ENCODE measurements at places on chromosomes 5 and 9.

GRCh38 chr9:90095682-90096081 is 490.9 kb downstream of the GADD45G start:
- no peaks in the 10 kb centered on the region for H3K27me3 ChIP-seq
- DNase-seq = no peak
- H3K4me1 ChIP-seq = peaks cover 19% of the 10 kb centered on the region
- no peak overlapping the region for H3K4me3 ChIP-seq
- no peak overlapping the region for H3K27ac ChIP-seq
- no peaks in the 10 kb centered on the region for H3K36me3 ChIP-seq

GRCh38 chr5:139446956-139447779 is 7.8 kb upstream of the DNAJC18 start:
- H3K36me3 ChIP-seq = no peaks in the 10 kb centered on the region
- peaks cover 7% of the 10 kb centered on the region for H3K27me3 ChIP-seq
- H3K4me3 ChIP-seq = no peak overlapping the region
- H3K4me1 ChIP-seq = peaks cover 20% of the 10 kb centered on the region
- H3K27ac ChIP-seq = no peak overlapping the region

DNA sequence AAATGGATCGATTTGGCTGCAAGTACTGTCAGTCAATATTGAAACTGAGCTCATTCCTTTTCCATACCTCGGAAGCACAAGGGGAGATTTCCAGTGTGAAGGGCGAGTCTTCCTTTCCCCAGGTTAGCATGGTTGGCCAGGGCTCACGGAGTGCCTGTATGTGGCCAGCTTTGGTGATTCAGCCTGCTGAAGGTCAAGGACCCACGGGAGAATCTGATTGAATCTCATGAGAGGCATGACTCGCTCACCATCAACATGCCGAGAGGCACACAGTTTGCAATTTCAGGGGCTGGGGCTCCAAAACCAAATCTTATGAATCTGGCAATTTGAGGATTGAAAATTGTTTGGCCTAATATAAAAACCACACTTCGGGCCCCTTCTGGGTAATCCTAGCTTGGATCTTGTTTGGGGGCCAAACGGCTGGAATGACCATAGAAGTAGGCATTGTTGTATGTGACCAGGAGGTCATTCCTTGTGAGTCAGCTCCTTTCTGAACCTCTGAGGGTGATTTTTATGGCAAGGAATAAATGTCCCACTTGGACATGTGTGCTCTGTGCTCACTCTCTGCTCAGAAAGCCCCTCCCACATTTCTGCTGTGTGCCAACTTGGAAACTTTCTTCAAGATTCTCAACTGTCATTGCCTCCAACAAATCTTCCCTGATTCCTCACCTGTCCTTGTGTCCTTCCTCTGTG is 69.8 kb downstream of the DOCK2 start:
- H3K27ac ChIP-seq = no peak overlapping the region
- DNase-seq = no peak
- H3K4me1 ChIP-seq = no peaks in the 10 kb centered on the region
- H3K36me3 ChIP-seq = peaks cover 33% of the 10 kb centered on the region
- H3K27me3 ChIP-seq = peaks cover 2% of the 10 kb centered on the region
- H3K4me3 ChIP-seq = no peak overlapping the region

DNA sequence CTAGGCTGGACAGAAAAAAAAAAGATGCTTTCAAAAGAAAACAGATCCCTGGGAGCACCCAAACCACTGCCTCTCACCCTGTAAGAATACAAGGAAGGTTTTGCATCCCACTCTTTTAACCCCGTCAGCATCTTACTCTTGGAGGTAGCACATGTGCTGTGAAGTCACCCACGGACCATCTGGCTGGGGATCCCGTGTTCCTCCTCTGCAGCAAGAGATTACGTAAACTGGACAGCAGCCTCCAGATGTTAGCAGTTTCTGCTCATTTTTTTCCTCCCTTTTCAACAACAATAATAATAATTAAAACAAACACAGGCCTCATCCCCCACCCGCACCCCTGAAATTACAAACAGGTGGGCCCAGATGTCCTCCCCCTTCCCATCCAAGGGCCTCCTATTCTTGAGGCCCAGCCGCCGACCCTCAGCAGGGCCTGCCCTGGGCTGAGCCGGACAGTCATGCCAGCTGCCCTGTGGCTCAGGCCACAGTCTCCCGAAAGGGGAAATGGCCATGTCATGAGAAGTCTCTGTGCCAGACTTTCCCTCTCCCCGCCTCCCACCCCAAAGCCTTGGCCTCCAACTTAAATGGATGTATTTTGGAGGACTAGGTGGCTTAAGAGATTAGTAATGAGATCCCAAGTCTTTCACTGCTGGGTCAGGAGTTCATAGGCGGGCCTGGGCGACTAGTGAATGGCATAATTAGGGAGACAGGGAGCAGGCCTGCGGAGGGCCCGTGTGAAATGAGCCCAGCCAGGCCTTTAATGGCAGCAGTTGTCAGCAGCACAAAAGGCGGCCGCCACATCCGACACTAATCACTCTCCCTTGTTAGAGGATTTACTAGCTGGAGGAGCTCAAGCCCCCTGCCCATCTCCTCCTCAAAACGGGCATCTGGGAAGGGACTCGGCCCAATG is 165.1 kb downstream of the PAPPA start:
- no peaks in the 10 kb centered on the region for H3K27me3 ChIP-seq
- H3K4me1 ChIP-seq = no peaks in the 10 kb centered on the region
- H3K36me3 ChIP-seq = no peaks in the 10 kb centered on the region
- DNase-seq = no peak
- H3K27ac ChIP-seq = no peak overlapping the region

DNA sequence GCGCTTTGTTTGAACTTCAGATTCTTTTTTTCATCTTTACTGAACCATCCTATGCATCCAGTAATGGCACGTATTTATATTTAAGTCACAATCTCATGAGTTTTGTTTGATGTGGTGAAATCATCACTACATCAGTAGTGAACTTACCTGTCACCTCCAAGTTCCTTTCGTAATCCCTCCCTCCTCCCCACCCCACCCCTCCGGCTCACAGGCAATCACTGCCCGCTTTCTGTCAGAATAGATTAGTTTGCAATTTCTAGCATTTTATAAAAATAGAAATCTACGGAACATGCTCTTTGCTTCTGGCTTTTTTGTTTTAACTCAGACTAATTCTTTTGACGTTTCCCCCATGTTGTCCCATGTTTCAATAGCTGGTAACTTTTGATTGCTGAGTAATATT is 305.4 kb upstream of the IRX4 start:
- no peaks in the 10 kb centered on the region for H3K36me3 ChIP-seq
- no peak overlapping the region for H3K4me3 ChIP-seq
- no peaks in the 10 kb centered on the region for H3K4me1 ChIP-seq

GRCh38 chr9:81598811-81599210 is 90.5 kb downstream of the TLE1 start:
- peak overlapping the region; percentile 86 for H3K27ac ChIP-seq
- no peaks in the 10 kb centered on the region for H3K27me3 ChIP-seq
- H3K4me1 ChIP-seq = peaks cover 51% of the 10 kb centered on the region
- DNase-seq = no peak
- H3K4me3 ChIP-seq = peak overlapping the region; percentile 76
- peaks cover 6% of the 10 kb centered on the region for H3K36me3 ChIP-seq

DNA sequence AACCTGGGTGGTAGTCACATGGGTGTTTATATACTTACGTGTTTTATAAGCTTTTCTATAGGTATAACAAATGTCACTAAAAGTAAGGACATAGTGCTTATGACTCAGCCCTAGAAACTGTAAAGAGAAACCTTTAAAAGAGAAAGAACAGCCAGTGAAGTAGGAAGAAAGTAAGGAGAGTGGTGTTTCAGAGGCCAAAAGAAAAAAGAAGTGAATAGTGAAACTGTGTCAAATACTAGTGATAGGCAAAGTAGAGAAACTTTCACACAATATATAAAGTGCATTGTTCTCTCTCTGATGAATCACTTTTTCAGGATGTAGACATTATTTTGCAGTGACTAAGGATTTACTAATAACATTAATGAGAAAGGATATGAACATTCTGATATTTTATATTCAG is 74.2 kb upstream of the SUSD1 start:
- H3K27ac ChIP-seq = peak overlapping the region; percentile 52
- no peak for DNase-seq
- peaks cover 30% of the 10 kb centered on the region for H3K4me1 ChIP-seq
- no peak overlapping the region for H3K4me3 ChIP-seq
- H3K27me3 ChIP-seq = no peaks in the 10 kb centered on the region

DNA sequence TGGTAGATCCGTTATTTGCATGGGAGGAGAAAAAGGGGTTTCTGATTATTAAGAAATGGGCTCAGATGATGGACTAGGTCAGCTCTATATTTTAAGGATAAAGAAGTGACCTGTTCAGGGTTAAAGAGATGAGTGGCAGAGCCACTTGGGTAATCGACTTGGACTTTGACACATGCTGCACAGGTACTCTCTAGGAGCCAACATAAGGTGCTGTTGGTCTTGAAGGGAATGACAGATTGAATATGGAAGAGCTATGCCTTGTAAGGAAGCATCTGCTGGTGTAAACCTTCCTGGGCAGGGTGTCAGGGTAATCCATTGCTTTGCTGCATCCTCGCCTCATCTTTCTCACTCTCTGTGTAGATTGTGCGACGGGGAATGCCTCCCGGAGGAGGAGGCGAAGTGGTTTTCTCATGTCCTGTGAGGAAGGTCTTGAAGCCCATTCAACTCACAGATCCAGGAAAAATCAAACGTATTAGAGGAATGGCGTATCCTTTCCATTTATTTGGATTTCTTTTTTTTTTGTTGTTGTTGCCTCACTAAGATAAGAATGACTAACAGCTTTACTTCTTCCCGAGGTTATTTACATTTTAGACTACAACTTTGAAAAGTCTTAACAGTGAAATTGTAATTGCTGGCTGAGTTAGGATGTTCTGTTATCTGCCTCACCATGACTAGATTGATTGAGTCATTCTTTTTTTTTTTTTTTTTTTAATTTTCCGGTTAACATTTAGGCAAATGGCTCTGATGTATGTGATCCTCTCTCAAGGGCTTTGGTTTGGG is 41.2 kb downstream of the RCL1 start:
- DNase-seq = no peak
- no peak overlapping the region for H3K27ac ChIP-seq

DNA sequence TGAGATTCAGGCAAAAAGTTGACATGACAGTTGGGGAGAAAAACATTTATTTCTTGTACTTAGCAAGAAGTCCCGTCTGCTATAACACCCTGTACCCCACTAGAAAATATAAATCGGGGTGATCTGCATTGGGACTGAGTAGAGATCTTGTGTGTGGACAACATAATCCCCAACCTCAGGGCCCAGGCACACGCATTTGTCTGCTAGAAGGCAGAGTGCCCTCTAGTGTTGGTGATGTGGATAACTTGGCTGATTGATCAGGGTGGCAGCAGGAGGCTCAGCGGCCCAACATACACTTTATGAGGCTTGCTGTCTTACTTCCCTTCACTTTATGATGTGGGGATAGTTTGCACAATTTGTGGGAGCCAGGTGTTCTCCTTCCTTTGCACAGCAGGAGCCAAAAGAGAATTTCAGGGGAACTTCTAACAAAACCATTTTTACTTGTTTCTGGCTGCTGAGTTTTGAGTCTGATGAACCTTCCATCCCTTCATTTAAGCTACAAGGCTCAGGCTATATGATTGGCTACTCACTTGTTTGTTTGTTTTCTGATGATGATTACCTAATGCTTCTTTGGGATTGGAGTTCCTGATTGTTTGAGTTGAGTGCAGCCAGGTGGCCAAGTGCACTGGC is 263.2 kb downstream of the DMAC1 start:
- DNase-seq = peak; percentile 2
- peaks cover 1% of the 10 kb centered on the region for H3K27me3 ChIP-seq
- H3K27ac ChIP-seq = no peak overlapping the region

GRCh38 chr9:79023134-79023580 is 548.6 kb upstream of the TLE4 start:
- no peak overlapping the region for H3K4me3 ChIP-seq
- no peak overlapping the region for H3K27ac ChIP-seq
- no peak for DNase-seq
- H3K27me3 ChIP-seq = no peaks in the 10 kb centered on the region

- H3K27me3 ChIP-seq = peaks cover 2% of the 10 kb centered on the region
- DNase-seq = no peak
- no peaks in the 10 kb centered on the region for H3K4me1 ChIP-seq
- no peak overlapping the region for H3K4me3 ChIP-seq
These were observed 30.7 kb downstream of the PAEP start for GRCh38 chr9:135592331-135592590.

DNA sequence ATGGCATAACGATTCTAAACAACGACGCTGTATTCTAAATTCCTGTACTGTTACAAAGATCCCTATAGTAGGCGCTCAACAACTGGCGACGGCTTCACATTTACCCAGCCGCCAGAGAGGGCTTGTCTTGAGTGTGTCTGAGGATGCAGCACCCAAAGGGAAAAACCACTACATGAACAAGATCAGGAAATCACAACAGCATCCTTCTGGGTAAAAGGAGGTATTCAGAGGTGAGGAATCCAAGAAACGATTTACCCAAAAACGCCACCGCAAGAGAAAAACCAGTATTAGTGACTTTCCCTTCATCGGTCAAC is 711 bp downstream of the TTC33 start:
- H3K27me3 ChIP-seq = peaks cover 2% of the 10 kb centered on the region
- H3K4me1 ChIP-seq = peaks cover 5% of the 10 kb centered on the region
- H3K4me3 ChIP-seq = no peak overlapping the region
- DNase-seq = peak; percentile 56
- H3K36me3 ChIP-seq = peaks cover 8% of the 10 kb centered on the region

DNA sequence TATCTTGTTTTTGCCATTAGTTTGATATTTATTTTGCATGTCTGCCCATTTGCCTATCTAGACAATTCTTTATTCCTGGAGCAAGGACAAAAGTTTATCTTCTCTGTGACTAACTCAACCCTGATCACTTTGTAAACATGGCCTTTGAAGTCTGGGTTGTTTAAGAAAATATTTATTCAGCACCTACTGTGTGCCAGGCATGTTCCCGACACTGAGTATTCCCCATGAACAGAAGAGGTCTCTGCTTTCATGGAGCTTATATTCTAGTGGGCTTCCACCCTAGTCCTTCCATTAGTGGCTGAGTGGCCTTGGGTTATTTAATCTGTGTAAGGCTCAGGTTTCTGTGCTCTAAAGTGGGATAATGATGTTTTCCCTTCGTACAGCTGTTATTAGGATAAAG is 49.7 kb downstream of the SEMA6A start:
- no peaks in the 10 kb centered on the region for H3K4me1 ChIP-seq
- H3K4me3 ChIP-seq = no peak overlapping the region
- no peaks in the 10 kb centered on the region for H3K36me3 ChIP-seq
- no peak for DNase-seq
- H3K27me3 ChIP-seq = no peaks in the 10 kb centered on the region

GRCh38 chr5:113271745-113272454 is 162.9 kb downstream of the TSSK1B start:
- H3K36me3 ChIP-seq = no peaks in the 10 kb centered on the region
- H3K27me3 ChIP-seq = no peaks in the 10 kb centered on the region
- H3K27ac ChIP-seq = no peak overlapping the region
- H3K4me3 ChIP-seq = no peak overlapping the region

- H3K4me1 ChIP-seq = peaks cover 6% of the 10 kb centered on the region
- peaks cover 6% of the 10 kb centered on the region for H3K27me3 ChIP-seq
- H3K4me3 ChIP-seq = no peak overlapping the region
- H3K36me3 ChIP-seq = no peaks in the 10 kb centered on the region
- H3K27ac ChIP-seq = no peak overlapping the region
- DNase-seq = no peak
These were observed 1.0 kb upstream of the CRB2 start for GRCh38 chr9:123354806-123355508.
